H1 (cell line): ENCODE measurements at places on chromosomes 3 and 15. TPM values are rescaled to one million over a fixed set of nuclear protein-coding genes. Genes with fewer than 3 reads are reported as not detected.

DNA sequence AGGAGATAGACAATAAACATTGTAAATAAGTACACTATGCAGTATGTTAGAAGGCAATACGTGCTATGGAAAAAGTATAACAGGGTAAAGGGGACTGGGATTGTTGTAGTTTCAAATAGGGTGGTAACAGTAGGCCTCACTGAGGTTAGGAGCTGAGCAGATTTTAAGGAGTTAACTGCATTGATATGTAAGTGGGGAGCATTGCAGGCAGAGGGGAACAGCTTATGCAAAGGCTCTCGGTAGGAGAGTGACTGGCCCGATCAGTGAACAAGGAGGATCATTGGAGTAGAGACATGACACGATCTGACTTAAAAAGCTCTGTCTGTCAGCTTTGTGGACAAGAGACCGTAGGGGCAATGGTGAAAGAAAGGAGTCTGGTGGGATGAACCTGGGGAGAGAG lies 46.8 kb downstream of the PCCB start:
- peaks cover 7% of the 10 kb centered on the region for H3K36me3 ChIP-seq
- H3K27ac ChIP-seq, result no peak overlapping the region
- DNase-seq, result no peak
- H3K27me3 ChIP-seq, result no peaks in the 10 kb centered on the region
- no peaks in the 10 kb centered on the region; the same call in none of the 2 replicates for H3K4me1 ChIP-seq

Gene DTWD1
- 32.0 and 32.4 TPM in 2 replicates for total RNA-seq

- no peak overlapping the region for H3K27ac ChIP-seq
- no peak for DNase-seq
- no peaks in the 10 kb centered on the region for H3K36me3 ChIP-seq
- no peaks in the 10 kb centered on the region for H3K27me3 ChIP-seq
Measured at GRCh38 chr3:177281292-177282118, 84.2 kb upstream of the TBL1XR1 start.

GRCh38 chr15:40066589-40066988 lies 27.6 kb upstream of the SRP14 start:
- H3K27me3 ChIP-seq, result no peaks in the 10 kb centered on the region
- H3K36me3 ChIP-seq, result no peaks in the 10 kb centered on the region
- no peak for DNase-seq
- H3K4me1 ChIP-seq, result no peaks in the 10 kb centered on the region
- H3K27ac ChIP-seq, result no peak overlapping the region
- H3K4me3 ChIP-seq, result no peak overlapping the region

DNA sequence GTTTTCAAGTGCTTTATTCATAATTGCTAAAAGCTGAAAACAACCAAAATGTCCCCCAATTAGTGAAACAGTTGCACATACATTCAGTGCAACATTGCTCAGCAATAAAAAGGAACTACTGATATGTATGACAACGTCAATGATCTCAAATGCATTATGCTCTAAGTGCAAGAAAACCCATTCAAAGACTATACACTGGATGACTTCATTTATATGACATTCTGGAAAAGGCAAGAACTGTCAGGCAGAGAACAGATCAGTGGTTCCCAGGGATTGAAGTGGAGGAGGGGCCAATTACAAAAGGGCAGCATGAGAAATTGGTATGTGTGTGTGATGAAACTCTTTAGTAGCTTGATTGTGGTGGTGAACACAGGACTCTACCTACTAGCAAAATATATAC lies 585.6 kb downstream of the TBL1XR1 start:
- H3K4me1 ChIP-seq, result no peaks in the 10 kb centered on the region
- no peaks in the 10 kb centered on the region for H3K27me3 ChIP-seq
- no peaks in the 10 kb centered on the region for H3K36me3 ChIP-seq
- DNase-seq, result no peak
- H3K4me3 ChIP-seq, result no peak overlapping the region
- no peak overlapping the region for H3K27ac ChIP-seq

Gene ZNF620
- 20.2 and 21.4 TPM in 2 replicates for total RNA-seq

Gene CFAP100
- total RNA-seq, result not detected in 2 replicates

Gene ZBBX
- total RNA-seq, result 0.84 and 1.0 TPM in 2 replicates

DNA sequence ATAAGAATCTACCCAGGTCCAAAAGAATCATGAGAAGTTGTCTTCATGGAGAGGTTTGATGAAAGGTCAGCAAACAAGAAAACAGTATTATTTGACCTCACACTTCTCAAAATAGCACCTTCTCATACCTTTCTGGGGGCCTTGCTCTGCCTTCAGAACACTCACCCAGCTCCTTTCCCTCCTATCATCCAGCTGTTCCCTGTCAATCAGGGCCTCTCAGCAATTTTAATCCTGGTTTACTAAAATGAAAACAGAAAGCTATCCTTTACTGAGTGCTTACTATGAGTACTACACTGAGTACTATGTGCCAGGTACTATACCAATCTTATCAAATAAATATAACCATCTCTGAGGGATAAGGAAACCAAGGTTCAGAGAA lies 138.6 kb downstream of the GAP43 start:
- H3K27me3 ChIP-seq, result no peaks in the 10 kb centered on the region
- no peak for DNase-seq
- no peak overlapping the region for H3K4me3 ChIP-seq
- no peaks in the 10 kb centered on the region for H3K4me1 ChIP-seq

GRCh38 chr3:53114412-53115074 lies 15.7 kb downstream of the RFT1 start:
- H3K4me3 ChIP-seq, result no peak overlapping the region
- no peak overlapping the region for H3K27ac ChIP-seq
- DNase-seq, result no peak
- no peaks in the 10 kb centered on the region for H3K27me3 ChIP-seq

Gene RARRES1
- 0.71 TPM in 1 of 2 replicates, not detected in the other for total RNA-seq
